ENCODE measurements at places on chromosomes 1 and 21.

DNA sequence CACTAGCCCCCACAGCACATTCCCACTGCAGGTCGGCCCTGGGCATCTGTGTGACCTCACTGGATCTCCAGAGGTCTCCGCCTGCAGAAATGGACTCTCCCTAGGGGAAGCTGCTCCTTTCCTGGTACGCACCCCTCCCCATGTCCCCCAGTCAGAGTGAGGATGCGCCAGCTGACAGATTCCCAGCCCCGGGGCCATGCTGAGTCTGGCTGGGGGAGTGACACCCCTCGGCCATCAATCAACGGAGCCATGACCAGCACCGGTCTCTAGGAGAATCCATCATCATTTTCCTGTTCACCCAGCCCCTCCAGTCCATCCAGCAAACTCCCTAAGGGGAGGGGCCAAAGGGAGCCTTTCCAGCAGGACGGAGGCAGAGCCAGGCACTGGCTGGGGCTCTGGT, 68.7 kb upstream of the PAX7 start:
- no peak for DNase-seq

DNA sequence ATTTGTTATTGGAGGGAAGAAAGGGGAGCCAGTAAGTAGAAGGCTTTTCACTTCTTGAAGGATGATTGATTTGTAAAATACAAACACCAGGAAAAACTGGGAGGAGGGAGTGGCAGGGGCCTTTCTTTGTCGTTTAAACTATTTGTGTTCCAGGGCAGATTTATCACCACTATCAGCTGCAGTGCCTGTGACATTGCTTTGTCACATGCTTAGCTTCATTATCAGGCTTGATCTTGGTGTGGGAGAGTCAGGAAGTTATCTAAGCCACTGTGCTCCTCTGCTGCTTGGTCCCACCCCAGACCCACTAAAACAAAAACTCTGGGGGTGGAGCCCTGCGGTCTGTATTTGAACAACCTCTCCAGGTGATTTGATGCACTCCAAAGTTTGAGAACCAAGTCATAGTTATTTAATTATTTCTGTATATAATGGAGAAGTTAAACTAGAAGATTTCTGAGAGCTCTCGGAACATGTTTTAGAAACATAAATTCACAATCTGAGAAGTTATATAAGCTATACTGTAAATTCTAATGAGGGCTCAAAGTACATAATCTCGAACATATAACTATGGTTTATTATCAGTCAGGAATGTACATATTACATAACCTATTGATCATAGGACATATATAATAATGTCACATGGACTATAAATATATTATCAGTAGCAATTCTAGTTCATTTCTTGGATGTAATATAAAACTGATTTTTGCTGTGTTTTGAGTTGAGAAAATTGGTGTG, 87.9 kb downstream of the CDC14A start:
- DNase-seq, result no peak

- DNase-seq, result no peak
Observed at GRCh38 chr1:31930836-31931592, 7.2 kb downstream of the PTP4A2 start.

- no peak for DNase-seq
Observed at GRCh38 chr21:41613533-41613909, 105.6 kb upstream of the TMPRSS2 start.

- peak; percentile 71 for DNase-seq
Observed at GRCh38 chr1:215475796-215476481, 91.2 kb upstream of the KCTD3 start.

DNA sequence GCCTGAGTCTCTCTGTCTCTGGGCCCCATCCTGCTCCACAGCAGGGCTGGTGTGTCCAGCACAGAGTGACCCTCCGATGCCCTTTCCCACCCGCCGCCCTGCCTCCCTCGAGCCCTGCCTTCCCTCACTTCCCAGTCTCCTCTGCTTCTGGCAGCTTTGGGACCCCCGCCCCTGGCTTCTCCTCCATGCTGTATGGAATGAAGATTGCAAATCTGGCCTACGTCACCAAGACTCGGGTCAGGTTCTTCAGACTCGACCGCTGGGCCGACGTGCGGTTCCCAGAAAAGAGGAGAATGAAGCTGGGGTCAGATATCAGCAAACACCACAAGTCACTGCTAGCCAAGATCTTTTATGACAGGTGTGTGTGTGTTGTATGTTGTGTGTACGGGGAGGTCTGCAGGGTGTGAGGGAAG, 14.3 kb downstream of the MOV10 start:
- DNase-seq, result no peak

GRCh38 chr1:54800899-54801759, at the start of gene TTC22:
Gene TTC22, minus strand, starts transcription at chr1:54801323. Its CDS starts 160 bp downstream, at chr1:54801163.
- peak; percentile 70 for DNase-seq

GRCh38 chr1:183580281-183580682, 10.0 kb downstream of the NCF2 start:
- no peak for DNase-seq

- no peak for DNase-seq
Observed at GRCh38 chr1:159067699-159068621, 8.6 kb downstream of the AIM2 start.

DNA sequence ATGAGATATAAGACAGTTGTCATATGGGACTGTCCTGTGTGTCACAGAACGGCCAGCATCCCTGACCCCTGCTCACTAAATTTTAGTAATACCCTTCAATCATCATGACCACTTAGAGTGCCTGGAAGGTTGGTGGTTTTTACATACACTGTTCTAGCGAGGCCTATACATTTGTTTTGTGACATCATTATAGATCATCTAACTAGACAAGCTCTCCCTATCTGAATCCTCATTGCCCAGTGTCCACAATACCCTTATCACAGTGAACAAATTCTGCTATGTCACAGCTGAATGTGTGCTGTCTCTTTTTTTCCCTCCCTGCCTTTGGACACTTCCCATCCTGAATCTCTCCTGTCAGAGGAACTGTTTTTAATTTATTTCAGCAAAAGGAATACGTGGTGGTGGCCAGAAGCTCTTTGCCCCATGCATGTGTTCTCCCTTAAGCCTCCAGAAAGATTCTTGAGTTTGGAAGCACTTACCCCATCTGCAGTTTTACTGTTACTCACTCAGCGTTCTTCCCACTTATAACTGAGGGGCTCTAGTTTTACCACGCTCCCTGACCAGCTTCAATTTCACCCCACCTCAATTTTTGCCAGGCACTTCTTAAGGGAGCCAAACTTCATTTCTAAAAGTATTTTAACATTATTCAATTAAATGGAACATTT, 70.3 kb downstream of the OLFML2B start:
- DNase-seq, result no peak

DNA sequence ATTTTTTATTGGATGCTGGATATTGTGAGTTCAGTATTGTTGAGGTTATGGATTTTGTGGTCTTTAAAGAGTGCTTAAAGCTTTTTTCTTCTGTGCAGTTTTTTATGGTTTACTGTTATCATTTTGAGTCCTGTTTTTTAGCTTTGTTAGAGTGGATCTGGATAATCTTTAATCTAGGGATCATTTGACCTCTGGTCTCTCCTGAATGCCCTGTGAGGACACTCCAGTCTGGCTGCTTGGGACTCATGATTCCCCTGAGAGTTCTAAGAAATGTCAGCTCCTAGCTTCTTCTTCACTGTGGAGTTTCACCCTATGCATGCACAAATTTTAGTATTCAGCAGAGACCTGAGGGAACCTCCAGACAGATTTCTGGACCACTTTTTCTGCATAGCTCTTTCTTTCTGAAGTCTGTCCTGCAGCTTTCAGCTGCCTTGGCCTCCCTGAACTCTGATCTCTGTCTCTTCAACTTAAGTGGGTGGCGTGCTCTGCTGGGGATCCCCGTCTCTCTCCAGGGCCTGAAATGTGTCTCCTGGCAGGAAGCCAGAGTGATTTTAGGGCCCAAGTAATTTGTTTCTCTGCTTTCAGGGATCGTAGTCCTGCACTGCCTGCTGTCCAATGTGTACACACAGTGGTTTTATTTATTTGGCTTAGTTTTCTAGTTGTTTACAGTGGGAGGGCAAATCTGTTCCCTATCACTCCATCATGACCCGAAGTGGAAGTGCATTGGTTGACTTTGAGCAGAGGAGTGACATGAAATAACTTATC, 14.7 kb downstream of the PEX14 start:
- DNase-seq, result no peak

GRCh38 chr1:218433744-218434143, 88.6 kb downstream of the TGFB2 start:
- no peak for DNase-seq

- DNase-seq, result no peak
Observed at GRCh38 chr1:161017756-161018630, 3.0 kb downstream of the F11R start.

DNA sequence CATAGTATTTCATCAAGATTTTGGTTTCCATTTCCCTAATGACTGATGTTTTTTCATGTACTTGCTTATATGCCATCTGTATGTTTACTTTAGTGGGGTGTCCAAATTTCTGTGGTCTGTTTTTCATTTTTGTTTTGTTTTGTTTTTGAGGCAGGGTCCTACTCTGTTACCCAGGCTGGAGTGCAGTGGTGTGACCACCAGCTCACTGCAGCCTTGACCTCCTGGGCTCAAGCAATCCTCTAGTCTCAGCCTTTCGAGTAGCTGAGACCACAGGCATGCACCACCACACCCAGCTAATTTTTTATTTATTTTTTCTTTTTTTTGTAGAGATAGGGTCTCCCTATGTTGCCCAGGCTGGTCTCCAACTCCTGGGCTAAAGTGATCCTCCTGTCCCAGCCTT, 378.0 kb upstream of the VAMP3 start:
- DNase-seq, result no peak

- DNase-seq, result no peak
Observed at GRCh38 chr21:41653243-41653953, 113.5 kb downstream of the RIPK4 start.

- DNase-seq, result no peak
Observed at GRCh38 chr1:32925403-32926162, 24.4 kb upstream of the TMEM54 start.

DNA sequence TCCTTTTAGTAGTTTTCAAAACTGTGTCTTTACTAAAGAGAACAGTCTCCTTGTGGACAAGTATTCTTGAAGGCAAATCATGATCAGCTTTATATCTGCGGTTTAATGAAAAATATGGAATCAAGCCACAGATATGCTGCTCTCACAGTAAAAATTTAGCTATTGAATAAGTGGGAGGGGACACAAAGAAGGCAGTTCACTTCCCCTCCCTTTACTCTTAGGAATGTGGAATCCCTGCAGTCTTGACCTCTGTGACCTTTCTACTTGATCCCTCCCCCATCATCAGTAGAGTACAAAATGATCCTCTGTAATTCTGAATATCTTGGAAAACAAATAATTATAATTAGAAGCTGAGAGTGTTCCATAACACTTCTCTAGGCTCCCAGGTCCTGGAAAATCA, 136.7 kb upstream of the HOOK1 start:
- no peak for DNase-seq

GRCh38 chr21:36120304-36120888, 14.5 kb upstream of the CBR3 start:
- no peak for DNase-seq
